ENCODE measurements at places on chromosomes 5 and 9.

- peak; percentile 8 for DNase-seq
Observed at GRCh38 chr5:14178671-14179211, 35.6 kb downstream of the TRIO start.

- DNase-seq = no peak
Observed at GRCh38 chr5:119968690-119969089, 339.3 kb downstream of the FAM170A start.

- peak; percentile 37 for DNase-seq
Observed at GRCh38 chr5:140881889-140882590, at the start of gene PCDHA13. Gene PCDHA13, plus strand, starts transcription at chr5:140882124. Its CDS starts 145 bp downstream, at chr5:140882269.

GRCh38 chr5:9361835-9362234, 184.0 kb downstream of the SEMA5A start:
- DNase-seq = peak; percentile 22

DNA sequence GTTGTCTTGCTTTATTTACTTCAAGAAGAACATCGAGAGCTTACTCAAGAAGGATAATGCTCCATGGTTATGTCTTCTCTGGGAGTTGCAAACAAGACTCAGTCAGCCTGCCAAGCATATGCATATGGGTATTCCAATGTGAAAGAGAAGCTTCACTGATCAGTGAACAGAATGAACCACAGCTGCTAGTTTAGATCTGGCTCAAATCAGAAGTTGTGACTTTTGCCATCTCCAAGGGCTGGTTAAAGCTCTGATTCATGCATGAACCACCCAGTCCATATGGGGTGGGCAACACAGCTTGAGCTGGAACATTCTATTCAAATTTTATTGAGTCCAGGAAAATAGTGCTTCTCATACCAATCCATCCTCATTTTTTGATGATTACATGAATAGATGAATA, 50.0 kb downstream of the ATPSCKMT start:
- no peak for DNase-seq

DNA sequence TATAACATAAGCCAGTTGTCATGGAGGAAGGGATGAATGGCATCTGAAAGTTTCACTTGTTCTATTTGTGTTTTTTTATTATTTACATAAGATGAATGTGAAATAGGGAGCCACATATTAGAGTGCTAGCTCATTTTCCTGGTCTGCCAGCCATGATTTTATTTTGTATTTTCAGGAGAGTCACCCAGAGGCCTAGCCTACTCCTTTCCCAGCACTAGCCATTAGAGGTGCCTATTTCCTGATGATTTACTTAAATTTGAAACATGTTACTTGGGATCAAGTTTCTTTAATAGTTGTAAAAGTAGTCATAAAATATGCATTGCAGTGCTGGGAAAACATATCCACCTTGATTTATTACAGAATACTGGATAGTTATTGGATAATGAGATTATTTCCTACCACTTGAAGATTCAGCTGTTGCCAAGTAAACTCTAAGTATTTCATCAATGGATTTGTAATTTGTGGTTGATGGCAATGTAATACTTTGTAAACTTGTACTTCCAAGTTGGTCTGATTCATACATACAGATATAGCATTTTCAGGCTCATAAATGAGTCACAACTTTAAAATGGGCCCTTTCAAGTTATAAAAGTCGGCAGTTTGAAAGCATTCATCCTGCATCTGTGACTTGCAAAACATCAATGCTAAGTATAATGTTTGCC, 50.8 kb downstream of the KCNN2 start:
- no peak for DNase-seq

- DNase-seq = no peak
Observed at GRCh38 chr5:79691007-79691406, 1.4 kb downstream of the CMYA5 start.

GRCh38 chr9:9914174-9914573, 698.6 kb downstream of the PTPRD start:
- DNase-seq = no peak

DNA sequence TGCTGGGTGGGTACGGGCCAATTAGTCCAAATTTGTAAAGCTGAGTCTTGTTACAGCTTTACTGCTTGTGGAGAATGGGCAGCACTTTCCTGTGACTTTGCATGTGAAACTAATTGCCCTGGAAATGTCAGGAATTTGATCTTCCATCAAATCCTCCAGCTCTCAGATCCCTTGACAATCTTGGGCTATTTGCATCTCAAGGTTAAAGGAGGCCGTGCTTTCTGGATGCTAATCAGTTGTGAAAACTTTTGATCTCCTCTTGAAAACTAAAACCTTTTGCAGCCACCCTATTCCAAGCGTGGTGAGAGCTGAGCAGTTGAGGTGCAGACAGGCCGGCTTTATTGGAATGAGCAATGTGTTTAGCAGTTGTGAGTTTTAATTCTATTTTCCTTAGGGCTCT, 68.0 kb upstream of the CLINT1 start:
- DNase-seq = no peak

- DNase-seq = no peak
Observed at GRCh38 chr9:110782701-110783100, 114.1 kb downstream of the MUSK start.

GRCh38 chr9:128138001-128138400, 10.5 kb upstream of the PTGES2 start:
- no peak for DNase-seq

GRCh38 chr9:27432308-27432707, 91.8 kb upstream of the IFNK start:
- DNase-seq = no peak
